ENCODE measurements at places on chromosomes 1 and 21.

DNA sequence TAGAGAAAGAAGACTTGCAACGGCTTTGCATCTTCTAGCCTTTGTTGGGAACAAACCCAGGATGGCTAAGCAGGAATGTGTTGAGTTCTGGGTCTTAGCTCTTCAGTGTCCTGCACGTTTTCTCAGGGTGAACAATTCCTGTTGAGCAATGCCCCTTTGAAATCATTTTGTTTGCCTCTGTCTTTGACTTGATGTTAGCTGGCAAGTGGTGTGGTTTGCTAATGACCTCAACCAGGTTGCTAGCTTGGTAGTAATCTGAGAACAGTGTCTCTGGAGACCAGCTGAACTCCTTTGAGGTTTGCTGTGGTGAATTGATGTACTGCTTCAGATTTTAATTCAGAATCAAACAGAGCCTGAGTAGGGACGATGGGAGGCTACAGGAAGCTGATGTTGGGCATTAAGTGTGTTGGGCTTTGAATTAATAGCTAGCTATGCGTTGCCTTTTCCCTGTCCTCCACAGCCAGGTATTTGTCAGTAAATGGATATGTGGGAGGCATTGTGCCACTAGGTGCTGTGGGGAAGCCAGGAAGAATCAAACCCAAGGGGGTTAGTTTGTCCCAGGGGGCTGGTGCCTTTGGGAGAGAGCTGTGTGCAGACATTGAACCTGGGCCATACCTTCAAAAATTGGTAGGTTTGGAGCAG is 23.3 kb upstream of the SRSF10 start:
- no peak overlapping the region for H3K27ac ChIP-seq
- no peaks in the 10 kb centered on the region for H3K36me3 ChIP-seq
- H3K4me3 ChIP-seq: no peak overlapping the region
- no peaks in the 10 kb centered on the region for H3K4me1 ChIP-seq

GRCh38 chr21:44437696-44438431 is 17.4 kb upstream of the LRRC3 start:
- H3K4me1 ChIP-seq: no peaks in the 10 kb centered on the region
- DNase-seq: no peak
- H3K27me3 ChIP-seq: no peaks in the 10 kb centered on the region
- H3K4me3 ChIP-seq: no peak overlapping the region

DNA sequence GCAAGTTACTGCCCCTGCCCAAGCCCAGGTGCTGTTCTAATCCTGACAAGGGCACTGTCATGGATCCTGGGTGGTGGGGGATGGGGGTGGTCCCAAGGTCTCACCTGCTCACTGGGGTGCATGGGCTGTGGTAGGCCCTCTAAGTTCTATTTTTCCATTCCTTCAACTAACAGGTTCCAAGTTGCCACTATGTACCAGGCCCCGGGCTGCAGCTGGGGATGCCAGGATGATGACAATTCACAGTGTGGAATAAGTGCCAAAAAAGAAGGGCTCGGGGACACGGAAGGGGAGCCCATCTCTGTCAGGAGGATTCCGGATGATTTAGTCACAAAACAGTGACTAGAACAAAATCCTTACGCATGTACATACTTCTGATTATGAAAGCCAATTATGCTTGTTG is 76.0 kb downstream of the STUM start:
- no peaks in the 10 kb centered on the region for H3K36me3 ChIP-seq
- H3K27me3 ChIP-seq: no peaks in the 10 kb centered on the region
- peaks cover 11% of the 10 kb centered on the region for H3K4me1 ChIP-seq
- H3K27ac ChIP-seq: no peak overlapping the region
- H3K4me3 ChIP-seq: no peak overlapping the region

DNA sequence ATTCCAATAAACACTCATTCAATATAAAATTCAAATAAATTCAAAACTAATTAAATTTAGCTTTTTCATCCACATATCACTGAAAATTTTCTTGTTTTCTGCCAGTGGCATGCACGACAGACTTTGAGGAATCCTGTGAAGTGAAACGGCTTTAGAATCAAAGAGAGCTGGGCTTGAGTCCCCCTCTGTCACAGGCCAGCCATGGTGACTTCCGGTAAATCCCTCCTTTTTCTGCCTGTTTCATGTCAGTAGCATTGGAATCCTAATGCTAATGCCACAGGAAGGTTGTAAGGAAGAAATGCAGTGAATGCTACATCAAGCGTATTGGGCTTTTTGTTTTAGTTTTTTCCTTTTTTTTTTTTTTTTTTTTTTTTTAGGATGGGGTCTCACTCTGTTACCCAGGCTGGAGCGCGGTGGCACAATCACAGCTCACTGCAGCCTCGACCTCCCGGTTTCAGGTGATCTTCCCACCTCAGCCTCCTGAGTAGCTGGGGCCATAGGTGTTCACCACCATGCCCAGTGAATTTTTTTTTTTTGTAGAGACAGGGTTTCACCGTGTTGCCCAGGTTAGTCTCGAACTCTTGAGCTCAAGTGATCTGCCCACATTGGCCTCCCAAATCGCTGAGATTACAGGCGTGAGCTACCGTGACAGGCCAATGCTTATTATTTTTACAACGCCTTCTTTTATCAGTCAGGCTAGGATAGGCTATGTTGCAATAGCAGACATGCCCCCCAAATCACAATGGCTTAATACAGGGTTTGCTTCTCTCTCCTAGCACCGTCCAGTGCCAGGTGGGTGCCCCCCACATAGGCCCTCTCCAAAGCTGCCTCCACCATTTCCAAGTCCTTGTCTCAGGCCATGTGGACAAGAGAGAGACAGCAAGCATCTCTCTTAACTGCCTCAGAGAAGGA is 3.6 kb upstream of the MATN1 start:
- H3K27me3 ChIP-seq: no peaks in the 10 kb centered on the region
- H3K27ac ChIP-seq: no peak overlapping the region
- DNase-seq: no peak
- peaks cover 16% of the 10 kb centered on the region for H3K4me1 ChIP-seq
- H3K36me3 ChIP-seq: peaks cover 15% of the 10 kb centered on the region

DNA sequence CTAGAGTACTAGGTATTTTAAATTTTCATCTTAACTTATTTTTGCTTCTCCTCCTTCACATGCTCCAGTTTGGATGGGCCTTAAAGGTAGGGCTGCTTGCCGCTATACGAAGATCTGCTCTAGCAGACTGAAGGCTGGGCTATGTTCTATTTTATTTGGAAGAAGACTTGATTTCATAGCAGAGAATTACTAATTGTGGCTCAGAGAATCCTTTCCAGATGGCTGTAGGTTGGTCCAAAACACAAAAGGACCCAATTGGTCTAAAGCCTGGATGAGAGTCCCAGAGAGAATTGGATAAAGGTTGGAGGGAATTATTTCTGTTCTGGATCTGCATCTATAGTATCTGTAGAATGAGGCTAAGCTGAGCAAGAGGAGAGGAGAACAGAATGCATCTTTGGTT is 719.4 kb upstream of the PTBP2 start:
- H3K27me3 ChIP-seq: no peaks in the 10 kb centered on the region
- H3K4me3 ChIP-seq: no peak overlapping the region
- H3K36me3 ChIP-seq: no peaks in the 10 kb centered on the region
- no peaks in the 10 kb centered on the region for H3K4me1 ChIP-seq
- H3K27ac ChIP-seq: no peak overlapping the region

GRCh38 chr1:14413819-14414490 is 184.5 kb upstream of the KAZN start:
- H3K4me1 ChIP-seq: no peaks in the 10 kb centered on the region
- no peaks in the 10 kb centered on the region for H3K27me3 ChIP-seq
- H3K27ac ChIP-seq: no peak overlapping the region
- no peak overlapping the region for H3K4me3 ChIP-seq
- no peaks in the 10 kb centered on the region for H3K36me3 ChIP-seq
- DNase-seq: no peak

DNA sequence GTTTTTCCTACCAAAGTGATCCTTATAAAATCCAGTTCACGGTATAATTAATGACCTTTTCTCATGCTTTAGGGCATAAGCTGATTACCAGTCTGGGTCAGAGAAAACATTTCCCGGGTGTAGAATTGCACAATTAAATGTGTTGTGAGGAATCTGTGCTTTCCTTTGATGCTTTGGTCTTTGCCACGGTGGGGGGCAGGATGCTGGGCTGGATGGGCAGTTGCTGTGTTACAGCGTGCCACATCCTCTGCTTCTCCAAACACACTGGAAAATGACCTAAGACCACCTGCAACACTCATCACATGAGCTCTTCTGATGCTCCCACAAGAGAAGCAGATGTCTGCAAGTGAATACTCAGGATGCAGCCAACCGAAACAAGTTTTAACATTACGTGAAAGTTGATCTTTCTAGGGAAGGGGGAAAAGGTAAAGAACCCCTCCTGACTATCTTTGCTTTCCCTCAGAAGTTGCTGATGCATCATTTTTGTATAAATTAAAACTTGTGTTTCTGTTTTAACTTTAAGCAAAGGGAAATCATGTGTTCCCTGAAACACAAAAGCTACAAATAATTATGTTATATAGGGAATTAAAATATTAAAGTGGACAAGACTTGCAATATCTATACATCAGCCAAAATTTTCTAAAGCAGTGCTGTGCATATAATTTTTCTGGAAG is 515.3 kb upstream of the NR5A2 start:
- no peaks in the 10 kb centered on the region for H3K4me1 ChIP-seq
- no peaks in the 10 kb centered on the region for H3K36me3 ChIP-seq
- no peaks in the 10 kb centered on the region for H3K27me3 ChIP-seq
- H3K4me3 ChIP-seq: no peak overlapping the region
- no peak for DNase-seq

DNA sequence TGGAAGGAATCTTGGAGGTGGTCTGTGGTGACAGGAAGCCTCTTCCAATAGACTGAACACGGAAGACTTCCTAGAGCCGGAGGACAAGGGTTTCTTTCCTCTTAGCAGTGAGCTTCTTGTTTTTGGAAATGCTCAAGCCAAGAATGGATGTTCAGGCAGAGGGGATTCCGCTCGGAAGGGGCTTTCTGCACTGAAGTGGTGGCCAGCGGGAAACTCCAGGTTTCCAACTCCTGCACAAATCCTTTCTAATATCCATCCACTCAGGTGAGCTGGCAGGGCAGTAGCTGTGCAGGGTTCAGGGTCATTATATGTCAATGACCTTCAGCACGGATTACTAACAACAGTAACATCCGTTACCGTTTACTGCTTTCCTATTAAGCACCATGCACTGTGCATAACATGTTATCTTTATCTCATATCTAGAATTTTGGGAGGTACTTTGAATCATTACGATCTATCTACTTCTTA is 573 bp upstream of the CPT2 start:
- H3K27me3 ChIP-seq: no peaks in the 10 kb centered on the region
- H3K27ac ChIP-seq: peak overlapping the region; percentile 91

DNA sequence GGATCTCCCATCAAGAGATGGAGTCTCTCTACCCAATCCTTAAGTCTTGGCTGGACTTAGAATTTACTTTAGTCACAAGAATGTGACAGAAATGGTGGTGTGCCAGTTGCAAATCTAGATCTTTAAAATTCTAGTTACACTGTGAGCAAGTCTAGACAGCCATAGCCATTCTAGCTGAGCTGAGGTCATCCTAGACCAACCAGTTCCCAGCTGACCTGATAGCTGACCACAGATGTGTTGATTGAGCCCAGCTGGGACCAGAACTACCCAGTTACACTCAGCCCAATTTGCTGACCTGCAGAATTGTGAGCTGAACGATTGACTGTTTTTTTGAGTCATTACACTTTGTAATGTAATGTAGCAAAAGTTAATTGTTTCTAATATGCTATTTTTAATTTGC is 251.8 kb downstream of the ADGRL2 start:
- H3K4me3 ChIP-seq: no peak overlapping the region
- DNase-seq: no peak
- H3K27me3 ChIP-seq: no peaks in the 10 kb centered on the region
- no peaks in the 10 kb centered on the region for H3K4me1 ChIP-seq

GRCh38 chr1:34380526-34381124 is 203.9 kb downstream of the C1orf94 start:
- no peaks in the 10 kb centered on the region for H3K36me3 ChIP-seq
- no peak for DNase-seq
- peaks cover 4% of the 10 kb centered on the region for H3K27me3 ChIP-seq

- H3K36me3 ChIP-seq: no peaks in the 10 kb centered on the region
- no peaks in the 10 kb centered on the region for H3K4me1 ChIP-seq
- H3K27me3 ChIP-seq: no peaks in the 10 kb centered on the region
- no peak overlapping the region for H3K4me3 ChIP-seq
Measured at GRCh38 chr1:245609354-245610150, 454.8 kb downstream of the KIF26B start.

- H3K36me3 ChIP-seq: no peaks in the 10 kb centered on the region
- no peaks in the 10 kb centered on the region for H3K27me3 ChIP-seq
- no peak for DNase-seq
- H3K4me1 ChIP-seq: no peaks in the 10 kb centered on the region
- H3K4me3 ChIP-seq: no peak overlapping the region
Measured at GRCh38 chr1:108107658-108108057, 92.5 kb downstream of the SLC25A24 start.

DNA sequence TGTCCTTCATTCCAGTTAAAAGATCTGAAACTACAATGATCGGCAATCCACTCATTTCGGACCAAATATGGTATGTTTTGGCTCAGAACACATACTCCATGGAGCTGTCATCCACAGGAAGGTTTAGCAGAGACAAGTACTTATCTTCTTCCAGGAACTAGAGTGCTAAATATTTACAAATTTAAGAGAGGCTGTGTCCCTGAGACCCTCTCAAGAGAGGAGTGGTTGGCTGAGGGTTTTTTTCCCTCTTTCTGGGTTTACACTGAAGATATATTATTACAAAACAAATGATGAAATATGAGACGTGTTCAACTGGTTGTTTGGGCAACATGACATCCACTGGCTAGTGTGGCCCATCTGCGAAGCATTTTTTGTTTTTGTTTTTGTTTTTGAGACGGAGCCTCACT is 25.9 kb upstream of the NID1 start:
- H3K27me3 ChIP-seq: no peaks in the 10 kb centered on the region
- no peak for DNase-seq
- no peak overlapping the region for H3K4me3 ChIP-seq
- no peak overlapping the region for H3K27ac ChIP-seq
- H3K36me3 ChIP-seq: no peaks in the 10 kb centered on the region

DNA sequence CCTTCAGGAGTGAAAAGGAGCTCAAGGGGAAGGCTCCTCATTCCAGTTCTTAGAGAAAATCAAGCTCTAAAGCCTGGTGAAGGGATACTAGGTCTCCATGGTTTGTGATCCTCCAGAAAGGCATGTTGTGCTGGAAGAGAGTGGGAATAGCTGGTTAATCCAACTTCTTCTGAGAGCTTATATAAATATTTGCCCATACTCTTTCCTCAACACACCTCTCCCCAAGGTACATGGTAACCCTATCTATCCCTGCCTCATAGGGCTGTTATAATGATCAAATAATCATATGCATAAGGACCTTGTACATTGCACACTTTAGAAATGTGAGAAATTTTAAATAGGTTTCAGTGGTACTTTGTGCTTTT is 14.6 kb downstream of the XKR8 start:
- H3K27ac ChIP-seq: no peak overlapping the region
- no peak for DNase-seq
- no peaks in the 10 kb centered on the region for H3K27me3 ChIP-seq
- peaks cover 11% of the 10 kb centered on the region for H3K4me1 ChIP-seq
- H3K4me3 ChIP-seq: no peak overlapping the region
- H3K36me3 ChIP-seq: peaks cover 12% of the 10 kb centered on the region

DNA sequence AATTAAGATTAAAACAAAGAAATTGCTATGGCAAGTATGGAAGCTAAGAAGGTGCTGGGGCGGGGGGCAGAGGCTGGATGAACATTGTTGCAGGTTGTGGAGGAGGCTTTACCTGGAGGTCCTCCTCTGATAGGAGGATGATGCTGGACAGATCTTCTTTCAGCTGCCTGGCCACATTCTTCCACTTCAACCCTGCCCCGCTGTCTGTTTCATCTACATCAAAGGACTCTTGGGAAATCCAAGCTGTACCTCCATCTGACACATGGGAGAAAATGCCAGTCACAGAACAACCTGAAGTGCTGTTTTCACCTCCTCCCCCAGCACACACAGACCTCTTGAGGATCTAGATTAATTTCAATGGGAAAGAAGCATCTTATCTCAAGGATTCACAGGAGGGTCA is 5.3 kb downstream of the DFFA start:
- no peak for DNase-seq
- H3K36me3 ChIP-seq: peaks cover 32% of the 10 kb centered on the region
- H3K27ac ChIP-seq: no peak overlapping the region
- H3K4me3 ChIP-seq: no peak overlapping the region
